ENCODE measurements at places on chromosomes 2 and 18.

DNA sequence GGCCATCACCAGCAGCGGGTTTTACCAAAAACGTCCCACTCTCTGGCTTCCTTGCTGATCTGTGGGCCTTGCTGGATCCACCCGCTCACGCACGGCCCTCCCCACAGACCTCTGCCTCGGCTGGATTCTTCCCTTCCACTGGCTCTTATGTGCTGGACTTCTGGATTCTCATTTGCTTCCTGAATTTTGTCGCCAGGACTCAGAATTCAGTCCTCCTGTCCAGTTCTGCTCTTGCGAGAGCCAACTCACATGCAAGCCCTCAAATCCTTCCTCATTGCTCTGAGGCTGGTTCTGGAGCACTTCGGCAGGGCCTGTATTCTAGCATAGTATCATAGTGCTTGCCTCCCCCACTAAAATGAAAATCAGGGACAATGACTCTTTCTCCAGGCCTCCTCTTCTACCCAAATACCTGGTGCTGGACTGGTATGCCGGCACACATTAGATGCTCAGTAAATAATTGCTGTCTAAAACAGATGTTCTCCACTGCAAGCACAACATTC, 115.5 kb downstream of the ATL2 start:
- DNase-seq = no peak

DNA sequence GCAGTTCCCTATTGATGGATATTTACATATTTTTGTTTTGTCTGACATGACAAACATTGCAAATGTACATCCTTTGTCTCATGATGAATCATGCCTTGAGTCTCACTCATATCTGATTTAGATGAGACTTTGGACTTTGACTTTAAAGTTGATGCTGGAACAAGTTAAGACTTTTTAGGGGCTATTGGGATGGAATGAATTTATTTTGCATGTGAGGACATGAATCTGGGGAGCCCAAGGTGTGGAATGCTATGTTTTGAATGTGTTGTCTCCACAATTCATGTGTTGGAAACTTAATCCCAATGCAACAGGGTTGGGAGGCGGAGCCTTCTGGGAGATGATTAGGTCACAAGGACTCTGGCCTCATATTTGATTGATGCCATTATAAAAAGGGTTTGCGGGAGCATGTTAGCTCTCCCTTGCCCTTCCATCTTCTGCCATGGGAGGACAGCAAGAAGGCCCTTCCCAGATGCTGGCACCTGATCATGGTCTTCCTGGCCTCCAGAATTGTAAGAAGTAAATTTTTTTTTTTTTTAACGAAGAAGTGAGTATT, 29.1 kb upstream of the INO80D start:
- no peak for DNase-seq

DNA sequence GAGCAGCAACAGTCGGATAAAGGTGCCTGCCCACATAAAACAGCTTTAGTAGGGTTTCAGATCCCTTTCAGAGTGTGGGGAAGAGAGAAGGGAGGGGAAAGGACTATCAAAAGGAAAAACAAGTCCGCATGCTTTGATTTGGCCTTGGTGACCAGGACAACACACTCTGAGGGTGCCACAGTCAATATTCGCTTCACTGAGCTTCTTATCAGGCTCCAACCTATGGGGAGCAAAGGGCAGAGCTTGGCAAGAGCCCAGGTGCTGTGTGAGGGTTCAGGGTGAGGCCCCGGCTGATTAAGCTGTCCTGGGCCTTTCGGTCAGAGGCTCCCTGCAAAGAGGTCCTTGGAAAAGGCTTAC, 237.4 kb upstream of the SMAD2 start:
- DNase-seq = no peak

- no peak for DNase-seq
Observed at GRCh38 chr18:75199327-75199726, 9.6 kb downstream of the PTGR3 start.

- no peak for DNase-seq
Observed at GRCh38 chr2:223722226-223722625, 115.2 kb downstream of the AP1S3 start.

GRCh38 chr2:190701586-190701985, 52.7 kb downstream of the NAB1 start:
- DNase-seq = no peak

- no peak for DNase-seq
Observed at GRCh38 chr2:217837530-217837929, 165.3 kb downstream of the TNS1 start.

GRCh38 chr2:241375300-241375699, 19.2 kb downstream of the FARP2 start:
- no peak for DNase-seq

GRCh38 chr2:179951680-179952079, 55.4 kb downstream of the CWC22 start:
- no peak for DNase-seq

GRCh38 chr2:224398289-224398688, 3.6 kb downstream of the FAM124B start:
- DNase-seq = no peak

DNA sequence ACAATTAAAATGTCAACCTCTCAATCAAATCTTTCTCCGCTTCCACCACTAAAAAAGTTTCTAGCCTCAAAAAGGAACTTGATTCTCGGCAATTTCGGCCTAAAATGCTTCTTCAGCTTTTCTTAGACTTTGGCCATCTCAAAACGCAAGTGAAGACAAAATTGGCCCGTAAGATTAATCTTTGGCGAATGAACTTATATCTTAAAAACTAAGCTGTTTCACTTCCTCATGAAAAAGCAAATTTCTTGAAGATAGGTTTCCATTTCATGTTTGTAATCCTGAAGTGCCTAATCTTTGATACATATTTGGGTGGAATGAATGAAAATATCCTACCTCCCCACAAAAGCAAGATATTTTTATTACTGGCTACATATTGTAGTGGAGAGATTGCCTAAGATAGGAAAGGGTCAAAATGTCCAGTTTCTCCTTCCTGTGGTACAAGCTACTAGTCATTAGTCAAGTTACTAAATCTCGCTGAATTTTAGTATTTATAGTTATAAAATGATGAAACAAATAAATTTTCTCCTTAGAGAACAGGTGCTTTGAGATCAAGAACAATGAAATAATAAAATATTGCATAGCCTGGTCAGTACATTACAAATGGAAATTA, 85.4 kb upstream of the ZEB2 start:
- no peak for DNase-seq

DNA sequence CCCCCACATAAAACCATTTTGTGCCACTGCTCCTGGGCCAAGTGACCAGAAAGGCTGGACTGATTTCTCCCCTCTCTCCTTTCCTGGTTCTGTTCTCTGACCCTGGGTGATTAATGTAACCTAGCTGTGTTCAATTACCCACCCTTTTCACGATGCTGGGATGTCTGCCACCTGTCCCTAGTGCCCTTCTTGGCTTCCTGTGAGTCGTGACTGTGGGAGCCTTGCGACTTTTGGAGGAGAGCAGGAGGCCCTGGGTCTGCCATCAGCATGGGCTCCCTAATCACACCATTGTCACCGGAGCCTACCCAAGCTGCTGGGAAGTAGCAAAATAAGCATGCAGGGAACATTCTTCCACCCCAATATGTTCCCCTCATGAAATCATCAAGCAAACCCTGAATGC, 38.3 kb downstream of the SRSF7 start:
- no peak for DNase-seq

DNA sequence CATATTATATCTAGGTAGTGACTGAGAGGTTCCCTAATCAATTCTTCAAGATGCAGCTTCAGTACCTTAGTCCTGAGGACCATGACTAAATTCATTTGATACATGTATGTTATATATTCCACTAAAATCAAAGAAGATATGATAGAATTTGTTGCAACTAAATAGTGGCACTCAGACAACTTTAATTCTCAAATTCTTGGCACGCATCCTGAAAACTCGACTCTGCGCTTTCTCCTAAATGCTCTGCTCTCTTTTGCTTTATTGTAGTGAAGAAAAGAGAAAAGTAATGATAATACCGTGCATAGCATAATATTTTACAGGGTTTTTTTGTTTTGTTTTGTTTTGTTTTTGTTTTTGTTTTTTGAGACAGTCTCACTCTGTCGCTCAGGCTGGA, 475.3 kb downstream of the ARHGAP15 start:
- no peak for DNase-seq

GRCh38 chr2:37414470-37414949, 70.1 kb downstream of the QPCT start:
- peak; percentile 42 for DNase-seq

GRCh38 chr18:46224181-46224775, 120.1 kb downstream of the HAUS1 start:
- DNase-seq = no peak

DNA sequence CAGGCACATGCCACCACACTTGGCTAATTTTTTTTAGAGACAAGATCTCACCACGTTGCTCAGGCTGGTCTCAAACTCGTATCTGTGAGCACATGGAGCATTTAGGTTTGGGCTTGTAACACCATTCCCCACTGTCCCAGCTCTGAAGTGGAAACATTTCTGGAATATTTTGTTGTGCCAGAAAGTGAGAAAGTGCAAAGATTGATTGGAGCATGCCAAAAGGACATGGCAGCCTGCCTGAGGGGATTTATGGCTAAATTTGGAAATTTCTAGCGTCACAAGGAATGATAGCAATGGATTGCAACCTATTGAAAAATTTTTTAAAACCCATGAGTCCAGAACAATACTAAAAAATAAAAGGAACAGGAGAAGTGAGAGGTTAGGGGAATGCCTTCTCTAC, 136.8 kb downstream of the ESCO1 start:
- no peak for DNase-seq

- DNase-seq = no peak
Observed at GRCh38 chr2:150520887-150521664, 33.6 kb upstream of the RND3 start.

DNA sequence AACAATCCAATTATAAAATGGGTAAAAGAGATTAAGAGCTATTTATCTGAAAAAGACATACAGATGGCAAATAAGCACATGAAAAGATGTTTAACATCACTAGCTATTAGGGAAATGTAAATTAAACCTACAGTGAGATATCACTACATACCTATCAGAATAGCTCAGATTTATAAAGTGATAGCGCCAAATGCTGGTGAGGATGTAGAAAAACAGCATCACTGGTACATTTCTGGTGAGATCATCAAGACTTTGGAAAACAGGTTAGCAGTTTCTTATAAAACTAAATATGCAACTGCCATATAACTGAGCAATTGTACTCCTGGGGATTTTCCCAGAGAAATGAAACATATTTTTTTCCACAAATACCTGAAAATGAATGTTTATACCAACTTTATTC, 100.4 kb downstream of the ACOXL start:
- no peak for DNase-seq

DNA sequence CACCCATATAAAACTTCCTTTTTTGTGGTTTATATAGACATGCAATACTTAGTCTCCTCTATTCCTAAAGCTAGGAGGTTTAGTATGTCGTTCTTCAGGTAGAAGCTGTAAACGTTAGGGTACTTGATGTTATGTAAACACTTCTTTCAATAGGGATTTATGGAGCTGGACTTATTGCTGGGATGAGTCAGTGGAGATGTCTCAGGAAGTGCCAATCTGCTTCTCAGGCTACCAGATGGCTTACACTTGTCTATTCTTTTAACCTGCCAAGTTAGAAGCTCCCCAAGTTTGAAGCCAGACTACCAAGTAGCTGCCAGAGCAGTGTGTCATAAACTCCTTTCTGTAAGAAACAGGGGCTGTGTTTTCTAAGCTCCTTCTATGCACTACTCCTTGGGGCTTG, 756.5 kb upstream of the LRRTM1 start:
- DNase-seq = no peak

DNA sequence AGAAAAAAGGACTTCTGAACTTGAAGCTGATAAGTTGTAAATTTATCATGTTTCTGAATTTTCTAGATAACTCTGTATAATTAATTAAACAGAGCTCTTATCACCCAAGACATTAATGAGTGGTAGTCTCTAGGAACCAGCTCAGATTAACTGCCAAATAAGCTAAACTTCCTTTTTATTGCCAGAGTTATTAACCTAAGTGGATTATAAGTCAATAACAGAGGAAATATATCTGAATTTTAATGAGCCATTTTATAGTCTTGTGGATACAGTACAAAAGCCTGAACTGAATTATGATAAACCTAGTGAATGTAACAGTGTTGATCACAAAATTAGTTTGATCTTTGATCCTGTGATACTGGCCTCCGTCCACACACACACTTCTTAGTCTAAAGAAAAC, 111.5 kb downstream of the COMMD1 start:
- DNase-seq = no peak

DNA sequence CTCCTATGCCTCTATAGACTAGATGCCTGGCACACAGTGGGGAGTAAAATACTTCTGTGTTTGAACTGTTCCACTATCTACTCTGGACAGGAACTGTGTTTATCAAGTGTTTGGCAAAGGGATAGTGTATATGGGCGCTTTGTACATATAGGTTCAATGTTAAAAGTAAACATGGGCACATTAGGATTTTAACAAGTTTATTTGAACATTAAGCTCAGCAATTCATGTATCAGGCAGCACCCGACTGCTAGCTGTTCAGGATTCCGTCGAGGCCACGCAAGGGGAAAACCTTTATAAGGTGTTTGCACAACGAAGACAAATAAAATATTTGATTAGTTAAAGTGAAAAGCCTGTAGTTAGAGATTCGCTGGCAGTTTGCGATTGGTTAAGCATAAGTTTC, 43.4 kb upstream of the ROCK2 start:
- DNase-seq = no peak
